Activated naive CD8-positive, alpha-beta T cell treated with anti-CD3 and anti-CD28 coated beads, Interleukin-2, amount 10 ng/mL, durations not matched to agents 7 days and 5 days (primary cell): ENCODE measurements at places on chromosomes 1 and 21. TPM values are rescaled to one million over a fixed set of nuclear protein-coding genes. Genes with fewer than 3 reads are reported as not detected.

Gene PEAR1
- 0.28 TPM for total RNA-seq

DNA sequence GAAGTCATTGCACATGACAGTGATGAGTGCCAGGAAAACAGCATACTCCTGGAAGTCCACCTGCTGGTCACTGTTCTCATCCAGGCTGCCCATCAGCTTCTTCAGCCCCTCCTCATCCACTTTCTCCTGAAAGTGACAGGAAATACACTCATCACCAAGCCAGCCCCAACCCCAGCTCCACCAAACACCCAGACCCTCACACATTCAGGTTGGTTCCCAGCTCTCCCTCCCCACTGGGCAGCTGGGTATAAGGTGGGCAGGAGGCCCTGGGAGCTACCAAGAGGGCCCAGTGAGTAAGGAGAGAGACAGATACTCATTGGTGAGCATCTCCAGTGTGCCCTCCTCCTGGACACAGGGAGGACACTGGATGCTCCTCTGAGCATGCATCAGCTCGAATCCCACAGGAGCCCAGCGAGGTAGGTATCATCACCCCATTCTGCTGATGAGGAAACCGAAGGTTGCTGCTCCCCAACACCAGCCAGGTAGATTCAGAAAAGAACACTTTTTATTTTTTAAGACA, 4.1 kb downstream of the S100A2 start:
- DNase-seq = no peak

Gene AMY1B
- total RNA-seq = not detected

DNA sequence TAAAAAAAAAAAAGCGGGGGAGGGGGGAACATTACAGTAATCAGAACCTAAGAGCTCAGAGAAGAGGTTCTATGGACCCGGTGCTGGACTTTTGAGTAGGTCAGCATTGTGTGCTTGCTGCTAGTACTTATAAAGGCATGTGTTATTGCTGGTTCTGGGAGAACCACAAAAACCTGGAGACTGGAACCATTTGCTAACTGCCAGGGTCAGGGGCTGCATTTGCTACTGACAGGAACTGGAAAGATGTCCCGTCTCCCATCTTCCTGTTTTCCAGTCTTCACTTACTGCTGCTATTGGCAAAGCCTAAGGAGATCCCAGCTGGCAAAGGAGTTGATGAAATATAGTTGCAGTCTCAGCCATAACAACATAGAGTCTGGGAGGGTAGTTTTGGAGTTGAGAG, 4.3 kb downstream of the RNF2 start:
- no peak for DNase-seq

DNA sequence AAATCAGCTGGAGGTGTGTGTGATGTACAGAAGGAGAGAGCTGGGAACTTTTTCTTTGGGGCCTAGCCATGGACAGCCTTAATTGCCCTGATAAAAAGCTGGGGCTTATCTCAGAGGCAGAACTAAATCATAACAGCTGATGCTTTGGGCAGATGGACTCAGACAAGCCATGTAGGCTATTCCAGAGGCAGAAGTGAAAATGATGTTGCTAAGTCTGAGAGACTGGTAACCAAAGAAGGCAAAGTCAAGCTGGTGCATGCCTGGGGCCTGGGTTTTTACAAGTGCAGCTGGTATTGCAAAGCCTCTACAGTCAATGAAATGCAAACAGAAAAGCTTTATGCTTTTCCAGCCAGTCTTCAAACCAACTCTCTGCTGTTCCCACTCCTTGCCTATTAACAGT, 39.0 kb upstream of the LMX1A start:
- DNase-seq = no peak

DNA sequence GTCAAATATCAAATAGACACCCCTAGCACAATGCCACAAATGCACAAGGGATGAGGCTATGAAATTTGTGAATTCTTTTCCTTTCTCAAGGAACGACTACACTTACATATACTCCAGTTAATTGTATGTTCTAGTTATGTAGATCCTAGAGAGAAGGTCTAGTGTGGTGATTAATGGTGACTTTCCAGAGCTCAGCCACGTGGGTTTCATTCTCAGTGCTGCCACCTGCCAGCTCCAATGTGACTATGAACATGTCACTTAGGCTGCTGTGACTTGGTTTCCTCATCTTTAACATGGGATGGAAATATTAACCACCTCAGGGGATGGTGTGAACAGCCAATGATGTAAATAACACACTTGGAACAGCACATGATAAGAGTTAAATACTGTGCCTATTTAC, 138.3 kb downstream of the APP start:
- DNase-seq = no peak

- DNase-seq = no peak
Measured at GRCh38 chr1:109671067-109671466, 3.2 kb downstream of the GSTM2 start.

DNA sequence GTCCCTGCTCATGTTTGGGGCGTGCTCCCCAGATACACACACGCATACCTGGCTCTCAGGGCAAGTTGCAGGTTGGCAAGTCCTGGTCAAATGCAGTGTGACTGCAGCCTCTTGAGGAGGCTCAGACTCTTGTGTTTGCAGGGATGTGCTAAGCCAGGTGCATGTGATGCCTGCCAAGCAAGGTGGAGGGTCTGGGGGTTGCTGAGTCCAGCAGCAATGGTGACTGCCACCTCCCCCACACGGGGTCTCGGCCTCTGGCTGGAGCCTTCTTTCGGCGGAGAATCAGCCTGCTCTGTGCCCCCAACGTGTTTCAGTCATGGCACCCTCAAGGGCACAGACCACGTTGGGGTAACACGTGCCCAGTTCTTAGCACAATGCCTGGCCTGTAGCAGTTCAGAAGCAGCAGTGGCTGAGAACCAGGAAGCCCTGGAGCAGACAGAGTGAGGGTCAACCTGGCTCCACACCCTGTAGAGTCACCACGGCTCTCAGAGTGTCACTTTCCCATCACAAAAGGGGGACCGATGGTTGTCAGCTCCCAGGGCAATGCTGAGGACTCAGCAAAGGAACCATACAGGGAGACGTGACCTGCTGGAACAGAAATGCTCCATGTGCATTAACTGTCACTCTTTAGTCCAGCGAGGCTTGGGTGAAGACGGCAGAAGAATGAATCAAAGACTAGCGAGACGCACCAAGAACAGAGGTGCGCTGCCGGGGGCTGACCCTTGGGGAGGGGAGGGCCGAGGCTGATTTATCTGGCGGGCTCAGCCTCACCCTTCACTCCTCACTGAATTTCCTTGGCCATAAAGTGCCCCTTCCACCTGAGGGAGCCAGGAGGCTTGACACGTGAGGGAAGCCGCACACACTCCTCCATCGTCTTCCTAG, 109.0 kb downstream of the PGBD5 start:
- no peak for DNase-seq

Gene TFF1
- not detected for total RNA-seq

- DNase-seq = no peak
Measured at GRCh38 chr1:198939956-198940355, 301.1 kb downstream of the PTPRC start.

GRCh38 chr1:41535716-41536115, 51.2 kb upstream of the EDN2 start:
- DNase-seq = peak; percentile 10

Gene CDC42
- total RNA-seq = 283 TPM

- DNase-seq = no peak
Measured at GRCh38 chr1:15750924-15751323, 7.7 kb upstream of the FBLIM1 start.

- no peak for DNase-seq
Measured at GRCh38 chr1:162040657-162041056, 17.0 kb upstream of the OLFML2B start.

DNA sequence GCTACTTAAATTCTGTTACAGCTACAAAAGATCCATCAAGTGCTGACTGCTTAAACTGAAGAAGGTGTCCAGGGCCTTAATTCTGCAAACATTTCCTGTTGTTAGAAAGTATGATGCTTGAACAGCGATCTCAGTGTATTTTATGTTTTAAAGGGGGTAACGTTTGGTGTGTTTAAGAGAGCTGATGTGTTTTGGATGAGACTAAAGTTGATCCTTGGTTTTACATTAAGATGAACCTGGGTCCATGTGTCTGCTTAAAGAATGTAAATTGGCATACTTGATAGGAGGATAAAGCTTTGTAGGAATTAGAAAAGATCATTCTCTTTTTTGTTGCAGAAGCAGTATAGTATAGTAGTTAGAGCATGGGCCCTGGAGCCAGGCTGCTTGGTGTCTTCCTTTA, 3.6 kb downstream of the IER5 start:
- DNase-seq = no peak

DNA sequence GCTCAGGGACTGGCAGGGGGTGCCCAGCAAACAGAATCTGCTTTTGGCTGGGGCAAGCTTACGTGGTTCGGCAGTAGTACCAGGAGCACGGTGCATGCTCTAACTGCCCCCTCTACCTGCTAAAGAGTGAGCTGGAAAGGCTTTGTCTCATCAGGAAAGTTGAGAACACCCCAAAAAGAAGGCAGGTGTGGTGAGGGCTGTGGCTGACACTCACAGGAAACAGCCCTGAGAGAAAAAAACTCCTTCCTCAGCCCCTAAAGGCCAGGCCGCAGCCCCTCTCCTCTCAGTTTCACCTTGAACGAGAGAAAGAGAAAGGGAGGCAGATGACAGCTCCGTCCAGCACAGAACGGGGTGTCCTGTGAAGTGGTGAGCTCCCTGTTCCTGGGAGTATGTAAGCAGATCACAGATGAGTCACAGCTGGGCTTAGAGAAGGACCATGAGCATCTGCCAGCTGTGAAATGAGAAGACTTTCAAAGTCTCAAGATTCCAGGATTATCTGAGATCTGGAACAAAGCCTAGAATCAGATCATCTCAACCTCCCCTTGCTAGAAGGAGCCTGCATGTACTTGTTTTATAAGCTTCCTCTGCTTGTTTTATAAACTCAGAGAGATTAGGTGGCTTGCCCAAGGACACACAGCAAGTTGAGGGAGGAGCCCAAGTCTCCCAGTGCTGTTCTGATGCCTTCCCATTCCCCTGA, 13.4 kb downstream of the LAPTM5 start:
- DNase-seq = peak; percentile 71

DNA sequence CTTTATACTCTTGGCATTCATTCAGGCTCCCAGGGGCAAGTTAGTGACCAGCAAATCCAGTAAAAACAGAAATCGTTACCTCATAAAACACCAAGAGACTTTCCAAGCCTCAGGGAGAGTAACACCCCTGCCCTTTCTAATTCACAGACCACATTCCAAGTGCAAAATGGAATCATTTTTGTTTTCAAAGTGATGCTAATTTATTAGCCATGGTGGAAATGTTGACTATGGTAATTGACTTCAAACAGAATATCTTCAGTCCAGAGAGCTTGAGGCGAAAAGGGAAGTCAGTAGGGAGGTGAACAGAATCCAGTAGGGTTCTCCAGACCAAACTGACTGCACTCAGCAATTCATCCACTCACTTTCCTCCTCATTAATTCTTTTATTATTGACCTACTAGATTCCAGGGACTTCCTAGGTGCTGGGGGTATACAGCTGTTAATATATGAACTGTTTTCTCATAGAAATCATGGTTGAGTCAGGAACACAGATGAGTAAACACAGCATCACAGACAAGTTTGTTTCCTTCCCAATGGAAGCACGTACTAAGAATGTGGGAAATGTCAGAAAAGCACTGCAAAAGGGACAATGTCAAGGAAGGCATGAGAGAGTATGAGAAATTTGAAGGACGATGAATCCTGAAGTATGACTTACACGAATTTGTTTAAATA, 388.5 kb upstream of the C1orf87 start:
- no peak for DNase-seq

- no peak for DNase-seq
Measured at GRCh38 chr1:75423616-75424015, 187.3 kb downstream of the SLC44A5 start.

DNA sequence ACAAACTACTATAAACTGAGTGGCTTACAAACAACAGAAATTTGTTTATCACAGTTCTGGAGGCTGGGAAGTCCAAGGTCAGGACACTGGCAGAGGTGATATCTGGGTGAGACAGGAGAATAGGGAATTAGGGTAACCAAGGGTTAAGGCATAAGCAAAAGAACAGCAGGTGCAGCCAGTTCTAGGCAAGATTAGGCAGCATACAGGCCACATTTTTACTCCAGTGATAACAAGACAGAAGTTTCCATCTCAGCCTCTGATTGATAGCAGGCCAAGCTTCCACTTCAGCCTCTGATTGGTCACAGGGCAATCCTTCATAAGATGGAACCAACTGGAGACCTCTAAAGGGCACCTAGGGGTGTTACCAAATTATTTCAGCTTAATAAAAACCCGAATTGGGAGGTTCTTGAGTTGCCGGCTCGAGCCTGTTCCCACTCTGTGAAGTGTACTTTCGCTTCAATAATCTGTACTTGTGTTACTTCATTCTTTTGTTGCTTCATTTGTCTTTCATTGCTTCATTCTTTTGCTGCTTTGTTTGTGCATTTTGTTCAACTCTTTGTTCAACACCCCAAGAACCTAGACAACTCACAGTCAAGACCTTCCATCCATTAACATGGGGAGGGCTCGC, 185.6 kb downstream of the TOMM20 start:
- DNase-seq = no peak

GRCh38 chr1:111127923-111128643, 11.8 kb downstream of the DRAM2 start:
- no peak for DNase-seq

GRCh38 chr1:111320066-111320879, 29.6 kb downstream of the CHIA start:
- DNase-seq = no peak

DNA sequence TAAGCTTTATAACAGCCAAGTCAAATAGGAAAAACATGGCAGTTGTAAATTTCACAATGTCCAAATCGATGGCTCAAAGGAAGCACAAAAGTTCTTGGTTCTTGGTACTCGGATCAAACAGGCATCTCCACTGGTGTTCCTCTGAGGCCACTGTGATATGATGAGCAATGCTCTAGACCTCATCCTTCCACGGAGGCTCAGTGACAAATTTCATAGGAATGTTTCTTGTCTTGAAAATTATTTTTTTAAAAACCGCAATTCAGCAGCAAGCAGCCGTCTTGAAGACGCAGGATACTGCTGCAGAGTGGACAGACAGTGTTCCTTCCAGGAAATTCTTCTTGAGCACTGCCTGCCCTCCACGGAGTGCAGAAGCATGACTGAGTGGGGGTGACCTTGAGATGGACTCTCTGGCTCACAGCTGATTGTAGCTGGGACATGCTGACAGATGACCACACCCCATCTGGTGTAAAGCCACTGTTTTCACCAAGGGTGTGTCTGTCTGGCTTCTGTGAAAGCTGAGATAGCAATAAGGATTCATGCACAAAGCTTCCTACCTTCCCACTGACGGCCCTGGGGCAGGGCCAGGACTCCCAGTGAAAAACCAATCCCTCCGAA, 61.9 kb downstream of the TIAM1 start:
- no peak for DNase-seq
